Hair follicular keratinocyte (primary cell): ENCODE measurements at places on chromosomes 6 and 20. TPM values are rescaled to one million over a fixed set of nuclear protein-coding genes. Genes with fewer than 3 reads are reported as not detected.

Gene TREM1
- 0.31 TPM in 1 of 2 replicates, not detected in the other for total RNA-seq

Gene TMEM200A
- total RNA-seq: 3.0 and 18.9 TPM in 2 replicates

Gene MEP1A
- 0.11 TPM in 1 of 2 replicates, not detected in the other for total RNA-seq

Gene MOG
- total RNA-seq: not detected in 2 replicates

Gene ULBP2
- 11.4 and 14.1 TPM in 2 replicates for total RNA-seq

Gene CAGE1
- 0.27 TPM in 1 of 2 replicates, not detected in the other for total RNA-seq

Gene NINL
- total RNA-seq: 2.9 and 6.3 TPM in 2 replicates

Gene MACROD2
- total RNA-seq: 0.16 and 0.76 TPM in 2 replicates

Gene DEFB126
- not detected in 2 replicates for total RNA-seq

Gene FAM209B
- not detected in 2 replicates for total RNA-seq

Gene ME1
- 24.3 and 29.8 TPM in 2 replicates for total RNA-seq

Gene POFUT1
- 29.9 and 33.3 TPM in 2 replicates for total RNA-seq
